ENCODE measurements at places on chromosomes 2 and 18.

DNA sequence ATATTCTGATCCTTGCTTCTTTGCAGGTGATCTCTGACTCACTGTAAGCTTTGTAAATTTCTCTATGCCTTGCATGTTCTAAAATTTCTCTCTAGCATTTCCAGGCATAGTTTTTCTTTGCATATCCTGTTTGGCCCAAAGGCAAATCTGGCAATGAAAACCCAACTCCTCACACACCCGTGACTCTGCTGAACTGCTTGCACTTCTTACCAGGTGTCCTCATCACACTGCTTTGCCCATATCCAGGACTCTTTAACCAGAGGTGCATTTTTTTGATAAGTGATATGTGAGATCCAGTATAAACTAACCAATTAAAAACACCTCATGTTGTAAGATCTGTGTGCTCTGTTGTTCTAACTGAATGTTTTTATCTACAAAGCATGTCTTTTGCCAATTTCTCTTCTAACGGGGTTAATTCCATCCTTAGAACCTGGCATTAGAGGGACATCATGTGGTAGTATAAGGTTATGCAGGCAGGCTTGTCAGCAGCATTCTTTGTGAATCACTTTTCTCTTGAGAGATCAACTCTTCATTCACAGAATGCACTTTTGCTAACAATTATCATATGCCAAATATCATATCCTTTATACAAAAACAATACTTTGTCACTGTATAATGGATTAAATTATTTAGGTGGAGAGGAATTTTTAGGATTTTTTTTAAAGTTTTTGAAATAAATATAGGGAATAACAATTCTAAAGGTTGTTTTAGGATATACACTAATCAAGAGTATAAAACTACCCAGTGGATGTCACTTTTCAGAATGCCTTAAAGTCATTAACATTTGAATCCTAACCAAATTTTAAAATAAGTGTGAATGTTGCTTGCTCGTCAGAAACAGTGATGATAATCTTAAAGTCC lies 20.8 kb upstream of the TMX3 start:
- no peaks in the 10 kb centered on the region for H3K27me3 ChIP-seq
- no peaks in the 10 kb centered on the region for H3K4me1 ChIP-seq
- H3K36me3 ChIP-seq = no peaks in the 10 kb centered on the region

DNA sequence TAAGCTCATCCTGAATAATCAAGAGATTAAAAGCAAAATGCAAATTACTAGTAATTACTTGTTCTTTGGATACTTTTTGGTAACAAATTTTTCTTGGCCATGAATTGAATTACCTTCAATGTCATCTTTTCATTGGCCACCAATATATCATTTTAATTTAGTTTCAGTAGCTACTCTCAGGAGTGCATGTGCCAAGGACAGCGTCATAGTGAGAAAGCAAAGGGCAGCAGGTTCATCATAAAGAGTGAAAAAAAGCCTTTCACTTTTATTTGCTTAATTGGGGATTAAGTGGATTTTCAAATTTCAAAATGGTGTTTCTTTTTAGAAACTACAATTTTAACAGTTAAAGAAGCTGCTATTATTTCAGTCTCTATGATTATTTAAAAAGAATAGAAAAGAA lies 815.2 kb downstream of the NR4A2 start:
- no peak overlapping the region for H3K4me3 ChIP-seq
- no peaks in the 10 kb centered on the region for H3K27me3 ChIP-seq
- H3K27ac ChIP-seq = no peak overlapping the region
- no peaks in the 10 kb centered on the region for H3K36me3 ChIP-seq

DNA sequence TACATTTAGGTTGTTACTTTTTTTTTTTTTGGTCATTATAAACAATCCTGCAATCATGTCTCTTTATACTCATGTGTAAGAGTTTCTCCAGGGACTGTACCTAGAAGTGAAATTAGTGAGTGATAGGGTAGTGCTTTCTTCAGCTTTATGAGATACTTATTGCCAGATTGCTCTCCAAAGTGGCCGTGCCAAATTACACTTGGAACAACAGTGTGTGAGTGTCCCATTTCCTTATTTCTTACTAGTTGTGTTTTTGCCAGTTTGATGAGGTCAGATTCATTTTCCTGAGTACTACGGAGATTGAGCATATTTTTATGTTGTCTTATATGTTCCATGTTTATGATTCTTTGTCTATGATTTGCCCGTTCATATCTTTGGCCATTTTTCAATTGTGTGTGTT lies 39.2 kb downstream of the GALNT1 start:
- peaks cover 23% of the 10 kb centered on the region for H3K4me1 ChIP-seq
- no peak overlapping the region for H3K4me3 ChIP-seq
- H3K27me3 ChIP-seq = no peaks in the 10 kb centered on the region
- DNase-seq = no peak
- H3K36me3 ChIP-seq = no peaks in the 10 kb centered on the region

DNA sequence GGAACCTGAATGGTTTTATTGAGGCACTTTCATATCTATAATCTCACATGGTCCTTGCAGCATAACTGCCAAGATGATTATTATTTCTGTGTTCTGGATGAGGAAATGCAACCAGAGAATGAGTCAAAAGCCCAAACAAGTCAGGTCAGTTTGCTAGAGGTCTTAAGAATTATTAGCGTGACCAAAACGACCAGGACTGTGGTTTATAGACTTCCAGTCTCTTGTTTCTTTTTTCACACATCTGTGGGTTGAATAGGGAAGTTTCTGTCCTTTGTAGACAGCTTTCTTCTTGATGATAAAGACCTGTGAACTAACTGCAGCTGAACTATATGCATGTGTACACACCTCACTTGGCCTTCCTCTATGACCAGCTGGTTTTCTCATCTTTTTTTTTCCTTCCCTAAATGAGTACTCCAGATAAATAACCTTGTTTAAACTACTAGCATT lies 13.9 kb downstream of the ADAM23 start:
- H3K27ac ChIP-seq = no peak overlapping the region
- H3K4me3 ChIP-seq = no peak overlapping the region
- no peaks in the 10 kb centered on the region for H3K4me1 ChIP-seq
- DNase-seq = no peak
- H3K36me3 ChIP-seq = no peaks in the 10 kb centered on the region
- peaks cover 25% of the 10 kb centered on the region for H3K27me3 ChIP-seq

GRCh38 chr2:95023222-95023597 lies 2.3 kb upstream of the MAL start:
- H3K27ac ChIP-seq = no peak overlapping the region
- peaks cover 2% of the 10 kb centered on the region for H3K4me1 ChIP-seq

- H3K27ac ChIP-seq = no peak overlapping the region
- H3K4me1 ChIP-seq = peaks cover 6% of the 10 kb centered on the region
- DNase-seq = no peak
- H3K36me3 ChIP-seq = no peaks in the 10 kb centered on the region
These were observed 1.5 kb upstream of the INHBB start for GRCh38 chr2:120344214-120344975.

GRCh38 chr2:223970343-223971128 lies 13.3 kb downstream of the MRPL44 start:
- H3K4me1 ChIP-seq = no peaks in the 10 kb centered on the region
- no peaks in the 10 kb centered on the region for H3K36me3 ChIP-seq
- no peak overlapping the region for H3K4me3 ChIP-seq
- H3K27ac ChIP-seq = peak overlapping the region; percentile 25
- no peak for DNase-seq

DNA sequence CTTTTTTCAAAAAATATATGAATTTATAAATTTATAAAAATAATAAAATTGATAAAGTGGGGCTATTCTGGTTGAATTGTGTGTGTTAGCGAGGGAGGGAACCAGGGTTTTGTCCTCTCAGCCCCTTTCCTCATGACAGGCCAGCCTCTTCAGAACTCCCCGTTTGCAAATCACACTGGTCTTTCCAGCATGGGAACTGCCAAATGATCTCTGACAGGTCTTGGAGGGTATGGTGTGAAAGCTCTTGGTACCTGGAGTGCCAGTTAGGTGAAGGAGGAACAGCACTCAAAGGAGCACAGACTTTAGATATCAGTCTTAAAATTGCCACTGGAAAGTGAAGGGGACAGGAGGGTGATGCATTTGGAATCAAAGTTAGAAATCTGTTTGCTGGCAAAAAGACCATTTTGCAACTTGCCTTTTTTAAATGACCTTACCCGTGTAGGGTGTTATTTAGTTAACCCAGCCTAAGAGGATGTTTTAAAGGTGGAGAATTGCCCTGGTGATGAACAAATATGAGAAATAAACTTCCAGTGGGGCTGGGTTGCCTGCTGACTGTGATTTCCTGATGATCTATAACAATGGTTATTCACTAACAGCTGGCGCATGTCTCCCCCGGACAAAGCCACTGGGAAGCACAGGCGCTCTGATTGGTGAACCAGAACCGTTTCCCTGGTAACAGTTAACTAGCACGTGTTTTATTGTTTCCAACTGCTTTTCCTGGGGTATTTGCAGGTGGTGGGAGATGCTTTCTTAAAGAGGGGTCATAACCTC lies 85.3 kb upstream of the EFEMP1 start:
- no peak overlapping the region for H3K4me3 ChIP-seq
- no peaks in the 10 kb centered on the region for H3K4me1 ChIP-seq
- no peaks in the 10 kb centered on the region for H3K27me3 ChIP-seq
- H3K27ac ChIP-seq = no peak overlapping the region
- no peak for DNase-seq
- no peaks in the 10 kb centered on the region for H3K36me3 ChIP-seq
